HS-5 (cell line): ENCODE measurements at places on chromosomes 4 and X.

DNA sequence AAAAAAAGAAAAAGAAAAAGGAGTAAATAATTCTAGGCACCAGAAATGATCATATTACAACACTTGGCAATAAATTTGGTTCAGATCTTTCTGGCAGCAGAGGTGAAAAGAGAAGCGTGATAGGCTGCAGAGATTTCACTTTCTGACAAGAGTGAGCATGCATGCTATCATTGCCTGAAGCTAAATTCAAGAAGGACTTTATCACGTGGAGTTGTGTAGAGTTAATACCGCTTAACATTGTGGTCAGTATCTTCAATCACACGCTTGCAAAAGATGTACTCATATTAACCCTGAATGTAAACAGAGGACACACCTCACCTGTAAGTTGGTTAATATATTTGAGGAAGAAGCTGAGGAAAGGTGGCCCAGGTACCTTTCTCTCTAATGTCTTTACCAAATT is 31.4 kb upstream of the RBPJ start:
- no peak for DNase-seq

- no peak for DNase-seq
Measured at GRCh38 chr4:74545448-74545847, 100.5 kb downstream of the AREG start.

- DNase-seq, result no peak
Measured at GRCh38 chr4:151038452-151039157, 23.5 kb upstream of the LRBA start.

DNA sequence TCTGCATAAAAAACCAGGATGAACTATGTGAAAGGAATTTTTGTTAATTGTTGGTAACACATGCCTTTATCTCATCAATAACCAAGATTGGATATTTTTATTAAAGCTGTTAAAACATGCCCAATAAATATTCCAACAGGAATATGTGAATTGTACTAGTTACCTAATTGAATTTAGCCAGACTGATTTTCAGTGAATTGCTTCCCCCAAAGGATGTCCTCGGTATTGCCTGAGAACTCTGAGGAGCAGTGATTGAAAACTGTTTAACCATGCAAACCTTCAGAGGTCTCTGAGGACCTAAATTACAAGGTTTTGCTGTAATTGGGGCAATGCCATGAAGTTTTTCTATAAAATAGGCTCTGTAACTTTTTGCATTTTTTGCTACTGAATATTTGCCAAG is 66.6 kb downstream of the BLTP1 start:
- DNase-seq, result no peak

GRCh38 chr4:78484574-78484973 is 67.0 kb upstream of the ANXA3 start:
- DNase-seq, result no peak

DNA sequence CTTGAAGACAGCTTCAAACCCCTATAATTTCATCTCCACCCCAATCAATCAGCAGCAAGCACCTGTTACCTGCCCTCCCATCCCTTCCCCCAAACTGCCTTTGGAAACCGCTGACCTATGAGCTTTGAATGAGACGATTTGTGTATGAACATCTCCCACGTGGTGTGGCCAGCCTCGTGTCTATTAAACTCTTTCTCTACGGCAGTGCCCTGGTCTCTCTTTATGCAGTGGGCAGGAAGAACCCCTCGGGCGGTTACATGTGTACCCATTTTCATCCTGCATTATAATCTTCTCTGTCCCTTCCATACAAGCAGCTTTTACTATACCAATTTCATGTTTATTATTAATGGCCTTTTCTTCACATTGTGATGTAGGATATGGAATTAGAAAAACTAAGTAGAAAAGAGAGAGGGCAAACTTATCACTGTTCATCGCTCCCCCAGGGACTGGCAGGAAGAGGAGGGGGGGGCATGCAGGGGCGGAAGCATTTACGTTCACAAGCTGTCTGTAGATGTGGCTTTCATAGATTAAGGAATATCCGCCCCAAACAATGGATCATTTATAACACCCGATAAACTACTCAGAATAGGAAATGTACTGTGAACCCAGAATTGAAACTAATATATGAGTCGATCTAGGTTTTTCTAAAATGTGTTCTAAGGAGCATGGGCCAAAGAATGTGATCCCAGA is 95.5 kb upstream of the ZNF518B start:
- DNase-seq, result no peak

- DNase-seq, result no peak
Measured at GRCh38 chr4:77073981-77074380, 1.8 kb downstream of the CCNI start.

- DNase-seq, result no peak
Measured at GRCh38 chr4:152997288-152997687, 61.2 kb downstream of the FHDC1 start.
